ENCODE measurements at places on chromosomes 6 and 20.

DNA sequence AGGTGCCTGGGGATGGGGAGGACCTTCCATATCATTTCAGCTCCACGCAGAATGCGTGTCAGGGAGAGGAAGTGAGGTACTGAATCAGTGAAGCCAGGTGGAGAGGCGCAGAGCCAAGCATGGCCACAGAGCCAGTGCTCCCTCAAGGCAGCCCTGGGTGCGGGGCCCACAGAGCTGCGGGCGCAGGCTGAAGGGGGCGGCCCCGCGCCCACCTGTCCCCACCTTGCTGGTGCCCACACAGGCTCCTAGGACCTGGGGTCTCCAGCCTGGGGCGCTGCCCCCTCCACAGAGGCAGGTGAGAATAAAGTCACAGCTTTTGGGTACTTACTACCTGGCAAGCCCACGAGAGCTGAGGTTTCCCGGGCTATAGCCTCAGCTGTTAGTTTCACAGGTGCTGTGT lies 40.0 kb upstream of the GATA5 start:
- DNase-seq = no peak

GRCh38 chr6:140269591-140270165 lies 895.2 kb upstream of the CITED2 start:
- DNase-seq = peak; percentile 4

DNA sequence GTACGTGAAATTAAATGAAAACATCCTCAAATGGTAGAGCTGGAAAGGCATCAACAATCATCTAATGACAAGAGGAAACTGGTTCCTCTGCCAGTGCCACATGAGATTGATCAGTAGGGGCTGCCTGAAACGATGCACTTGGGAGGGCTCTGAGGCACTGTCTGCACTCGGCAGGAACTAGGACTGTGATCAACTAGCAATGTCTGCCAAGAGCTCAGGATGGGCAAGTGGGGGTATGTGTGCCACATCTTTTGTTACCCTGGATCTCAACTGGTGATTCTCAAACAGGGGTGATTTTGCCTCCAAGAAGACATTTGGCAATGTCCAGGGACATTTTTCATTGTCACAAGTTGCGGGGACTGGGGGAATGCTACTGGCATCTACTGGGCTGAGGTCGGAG lies 1.9 kb downstream of the BPIFB6 start:
- no peak for DNase-seq

GRCh38 chr20:41657655-41658054 lies 39.5 kb upstream of the CHD6 start:
- DNase-seq = no peak

DNA sequence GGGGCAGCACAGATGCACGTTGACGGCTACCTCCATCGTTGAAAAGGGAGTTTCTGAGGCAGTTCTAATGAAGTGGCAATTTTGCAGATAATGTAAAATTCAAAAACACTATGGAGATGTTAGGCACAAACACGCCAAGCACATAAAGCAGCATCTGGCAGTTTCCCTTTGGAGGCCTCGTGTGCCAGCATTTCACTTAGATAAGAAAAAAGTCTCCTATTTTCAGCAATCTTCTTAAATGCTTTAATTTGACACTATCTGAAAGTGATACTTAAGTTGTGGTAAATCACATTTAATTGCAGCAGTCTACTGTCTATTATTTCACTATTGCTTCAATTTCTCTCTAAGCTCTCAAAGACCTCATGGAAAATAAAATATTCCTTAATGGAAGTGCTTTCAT lies 125.3 kb upstream of the PROKR2 start:
- DNase-seq = no peak

GRCh38 chr6:36505744-36506534 lies 41.3 kb downstream of the STK38 start:
- no peak for DNase-seq

DNA sequence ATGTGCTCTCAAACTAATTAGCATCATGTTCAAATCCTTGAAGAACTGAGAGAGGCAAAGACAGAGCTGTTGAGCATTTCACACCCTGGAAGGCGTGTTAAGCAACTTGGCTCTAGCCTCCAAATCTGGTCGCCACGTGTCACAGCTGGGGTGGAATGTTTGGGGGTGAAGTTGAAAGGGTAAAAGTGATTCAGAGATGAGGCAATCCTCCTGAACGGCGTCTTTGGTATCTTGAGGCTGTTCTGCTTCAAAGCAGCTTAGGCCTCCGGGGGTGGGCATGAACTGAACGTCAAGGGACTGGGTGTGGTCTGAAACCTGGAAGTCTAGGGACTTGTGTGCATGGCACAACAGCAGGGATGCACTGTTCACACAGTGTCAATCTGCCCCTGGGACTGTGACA lies 62.3 kb downstream of the TRAM2 start:
- no peak for DNase-seq

GRCh38 chr6:7996538-7997111 lies 67.6 kb downstream of the BLOC1S5 start:
- DNase-seq = peak; percentile 46

- DNase-seq = no peak
These were observed 365.7 kb downstream of the ZFAND3 start for GRCh38 chr6:38185244-38185643.
